BE2C (cell line): ENCODE measurements at places on chromosomes 7 and 10.

DNA sequence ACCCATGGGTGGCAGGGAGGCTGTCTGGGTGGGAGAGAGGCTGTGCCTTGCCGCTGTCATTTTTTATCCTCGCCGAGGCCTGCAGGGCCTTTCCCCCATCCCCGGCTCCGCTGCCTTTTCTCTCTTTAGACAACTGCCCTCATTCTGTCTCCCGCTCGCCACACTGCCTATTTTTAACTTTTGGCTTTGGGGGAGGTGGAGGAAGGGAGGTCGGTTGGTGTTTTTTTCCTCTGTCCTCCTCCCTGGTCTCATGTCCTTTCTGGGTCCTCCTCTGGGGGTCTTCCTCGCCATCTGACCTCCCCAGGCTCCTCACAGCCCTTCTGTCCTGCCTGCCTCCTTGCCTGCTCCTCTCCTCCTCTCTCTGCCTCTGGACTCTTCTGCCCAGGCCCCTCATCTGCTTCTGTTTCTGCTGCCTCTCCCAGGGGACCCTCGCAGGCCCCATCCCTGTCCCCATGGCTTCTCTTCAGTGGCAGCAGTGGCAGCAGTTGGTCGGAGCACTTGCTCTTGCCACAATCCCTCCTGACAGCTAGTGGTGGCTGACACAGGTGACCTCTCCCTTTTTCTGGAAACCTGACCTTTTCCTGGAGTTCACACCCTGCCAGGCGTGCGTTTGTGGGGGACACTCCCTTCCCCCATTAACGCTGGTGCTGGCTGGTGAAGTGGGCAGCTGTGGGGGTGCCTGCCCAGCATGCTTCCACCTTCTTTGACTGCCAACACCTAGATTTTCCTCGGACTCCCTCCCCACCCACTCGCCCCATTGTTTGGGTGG lies 19.5 kb upstream of the PCBD1 start:
- peak; percentile 73 for DNase-seq

- peak; percentile 45 for DNase-seq
Measured at GRCh38 chr10:14838582-14839304, 637 bp downstream of the HSPA14 start.

GRCh38 chr10:77230194-77230593 lies 407.4 kb downstream of the KCNMA1 start:
- no peak for DNase-seq

GRCh38 chr10:83880252-83880791 lies 259.0 kb upstream of the GHITM start:
- no peak for DNase-seq

DNA sequence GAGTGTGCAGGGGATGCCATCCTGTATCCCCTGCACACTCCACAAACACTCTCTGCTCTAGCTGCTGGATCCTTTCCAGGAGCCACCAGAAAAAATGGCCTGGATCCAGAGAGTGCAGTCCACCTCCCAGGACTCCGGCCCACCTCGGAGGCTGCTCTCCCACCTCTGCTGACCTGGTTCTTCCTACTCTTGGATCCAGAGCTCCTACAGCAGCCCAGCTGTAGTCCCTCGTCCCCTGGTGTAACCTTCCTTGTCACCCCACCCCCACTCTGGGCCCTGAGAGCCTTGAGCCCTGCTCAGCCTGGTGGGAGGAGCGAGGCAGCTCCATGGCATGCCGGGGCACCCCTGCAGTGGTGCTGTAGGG lies 54.4 kb downstream of the GOLGA7B start:
- DNase-seq: no peak

- no peak for DNase-seq
Measured at GRCh38 chr7:2307690-2308107, 6.5 kb downstream of the SNX8 start.

GRCh38 chr7:115410972-115411686 lies 489.2 kb downstream of the MDFIC start:
- no peak for DNase-seq

DNA sequence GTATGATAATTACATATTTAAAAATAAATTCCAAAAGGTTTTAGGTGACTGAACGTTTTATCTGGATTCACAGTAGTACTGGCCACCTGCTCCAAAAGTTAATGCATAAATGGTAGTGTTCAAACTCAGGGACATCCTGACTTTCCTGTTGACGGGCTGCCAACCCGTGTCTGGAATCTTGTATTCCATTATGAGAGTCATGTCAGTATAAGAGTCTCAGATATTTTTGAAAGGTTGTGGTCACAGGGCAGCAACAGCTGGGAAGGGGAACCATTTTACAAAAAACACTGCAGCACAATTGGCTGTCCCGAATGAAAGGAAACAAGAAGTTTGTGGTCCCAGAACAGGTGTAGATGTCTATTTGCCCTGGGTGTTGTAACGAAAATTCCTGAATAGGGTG lies 2.8 kb downstream of the TDRD1 start:
- DNase-seq: no peak

GRCh38 chr10:8159341-8160165 lies 105.1 kb downstream of the GATA3 start:
- no peak for DNase-seq

DNA sequence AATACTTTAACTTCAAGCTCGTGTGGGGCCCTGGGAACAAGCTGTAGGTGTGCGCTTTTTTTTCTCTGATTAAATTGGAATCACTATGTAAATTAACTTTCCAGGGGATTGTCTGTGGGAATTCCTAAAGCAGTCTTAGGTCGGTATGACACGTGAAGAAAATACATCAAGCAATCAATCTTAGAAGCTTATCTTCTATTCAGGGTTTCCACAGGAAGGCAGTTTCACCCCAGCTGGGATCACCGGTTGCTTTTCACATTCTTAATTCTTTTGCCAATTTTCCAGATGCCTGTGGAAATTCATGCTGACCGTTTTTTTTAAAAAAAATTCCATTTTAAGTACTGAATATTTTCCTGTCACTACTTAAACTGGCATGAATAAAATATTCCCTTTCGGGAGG lies 41.9 kb downstream of the CAMK1D start:
- no peak for DNase-seq

GRCh38 chr10:129532838-129533237 lies 65.8 kb downstream of the MGMT start:
- no peak for DNase-seq

- DNase-seq: no peak
Measured at GRCh38 chr10:107418085-107418806, 253.7 kb upstream of the SORCS1 start.

GRCh38 chr10:106278383-106278782 lies 886.1 kb downstream of the SORCS1 start:
- no peak for DNase-seq

DNA sequence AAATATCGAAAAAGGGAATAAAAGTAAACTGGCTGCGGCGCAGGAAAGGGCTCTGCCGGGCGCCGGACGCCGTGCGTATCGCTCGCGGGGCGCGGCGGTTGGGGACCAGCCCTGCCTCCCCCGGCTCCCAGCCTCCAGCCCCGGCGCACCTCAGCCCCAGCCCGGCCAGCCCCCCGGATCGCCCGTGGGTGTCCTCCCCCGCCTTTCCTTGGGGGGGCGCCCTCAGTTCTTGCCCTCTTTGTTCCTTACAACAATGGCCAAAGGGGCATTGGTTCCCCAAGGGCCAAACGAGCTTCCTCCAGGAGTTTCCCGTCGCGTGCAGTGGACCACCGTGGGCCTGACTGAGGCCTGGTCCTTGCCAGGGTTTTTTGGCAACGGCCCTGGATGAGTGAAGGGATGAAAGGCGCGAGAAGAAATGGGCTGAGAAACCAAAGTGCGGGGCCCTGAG lies 1.2 kb downstream of the MACROH2A2 start:
- peak; percentile 32 for DNase-seq

- no peak for DNase-seq
Measured at GRCh38 chr10:63324495-63324854, 141.3 kb downstream of the JMJD1C start.

- no peak for DNase-seq
Measured at GRCh38 chr10:124344931-124345330, 73.8 kb downstream of the OAT start.

DNA sequence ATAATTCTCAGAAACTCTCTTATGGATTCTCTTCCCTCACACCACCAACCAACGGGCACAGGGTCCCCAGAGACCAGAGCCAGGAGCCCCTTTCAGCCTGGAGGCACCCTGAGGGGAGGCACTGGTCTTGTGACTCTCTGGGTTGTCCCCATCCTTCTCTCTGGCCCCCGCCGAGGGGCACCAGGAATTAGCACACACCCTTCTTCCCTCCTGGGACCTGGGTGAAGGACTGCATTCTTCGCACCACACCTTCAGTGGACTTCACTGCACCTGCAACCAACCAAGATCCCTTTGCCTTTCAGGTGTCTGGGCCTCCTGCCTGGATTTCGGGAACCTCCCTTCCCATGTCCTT lies 22.1 kb downstream of the PLAC9 start:
- DNase-seq: no peak

DNA sequence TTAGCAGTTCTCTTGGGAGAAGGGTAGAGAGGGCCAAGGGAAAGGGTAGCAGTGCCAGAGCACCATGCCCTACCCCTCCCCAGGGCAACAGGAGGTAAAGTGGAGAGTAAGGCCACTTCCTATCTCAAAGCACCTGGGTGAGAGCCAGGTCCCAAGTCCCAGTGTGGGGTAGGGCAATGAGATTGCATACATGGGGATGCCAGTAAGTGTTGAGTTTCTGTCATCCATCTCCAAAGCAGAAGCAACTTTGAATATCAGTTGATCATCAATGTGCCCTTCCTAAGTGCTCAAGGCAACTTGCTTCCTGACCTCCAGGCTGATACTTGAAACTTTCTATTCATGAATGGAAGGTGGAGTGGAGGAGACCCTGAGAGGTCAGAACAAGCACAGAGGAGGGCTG lies 2.2 kb upstream of the CAMK2G start:
- no peak for DNase-seq

DNA sequence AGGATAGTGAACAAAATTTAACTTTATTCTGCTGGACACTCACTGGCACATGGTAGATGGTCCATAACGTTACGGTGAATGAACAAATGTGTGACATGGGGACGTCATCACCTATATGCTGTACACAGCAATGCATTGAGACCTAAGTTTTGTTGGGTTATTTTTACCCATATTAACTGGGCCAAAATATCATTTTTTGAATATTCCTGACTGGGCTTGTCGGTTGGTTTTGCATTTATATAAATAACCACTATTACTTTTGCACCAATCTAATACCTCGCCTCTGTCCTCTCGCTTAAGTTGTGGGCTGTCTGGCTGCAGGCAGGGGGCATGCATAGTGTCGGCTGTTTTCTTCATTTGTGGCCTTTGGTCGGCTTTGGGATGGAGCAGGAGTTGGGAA lies 161.7 kb downstream of the USP6NL start:
- DNase-seq: no peak

DNA sequence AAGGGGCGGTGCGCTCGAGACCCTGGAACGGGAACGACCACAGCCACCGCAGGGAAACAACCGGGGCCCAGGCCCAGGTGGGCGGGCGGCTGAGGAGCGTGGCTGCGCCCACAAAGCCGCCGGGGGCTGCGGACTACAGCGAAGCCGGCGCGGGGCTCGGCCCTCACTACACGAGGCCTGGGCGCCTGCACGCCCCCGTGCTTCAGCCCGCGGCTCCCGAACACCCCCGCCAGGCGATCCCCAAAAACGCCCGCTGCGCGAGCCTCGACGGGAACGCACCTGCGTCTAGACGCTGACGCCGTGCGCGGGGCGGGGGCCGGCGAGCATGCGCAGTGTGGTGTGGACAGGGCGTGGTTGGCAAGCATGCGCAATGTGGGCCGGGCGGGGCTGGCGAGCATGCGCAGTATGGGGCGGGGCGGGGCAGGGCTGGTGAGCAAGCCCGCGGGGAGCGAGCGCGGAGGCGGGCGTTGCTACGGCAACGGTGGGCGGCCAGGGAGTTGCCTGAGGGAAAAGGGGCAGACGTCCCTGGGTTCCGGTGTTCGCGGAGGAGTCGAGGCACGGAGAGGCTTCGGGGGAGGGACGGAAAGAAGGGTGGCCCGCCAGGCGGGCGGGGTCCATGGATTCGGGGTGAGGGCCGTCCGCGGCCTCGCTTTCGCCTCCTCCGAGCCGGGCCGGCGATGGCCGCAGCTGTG lies at the start of gene RNF32:
Gene RNF32 (plus strand): TSS at position 518 of the 692 bp plus-strand sequence. CDS start 3,104 bp downstream, outside the sequence.
- peak; percentile 98 for DNase-seq

DNA sequence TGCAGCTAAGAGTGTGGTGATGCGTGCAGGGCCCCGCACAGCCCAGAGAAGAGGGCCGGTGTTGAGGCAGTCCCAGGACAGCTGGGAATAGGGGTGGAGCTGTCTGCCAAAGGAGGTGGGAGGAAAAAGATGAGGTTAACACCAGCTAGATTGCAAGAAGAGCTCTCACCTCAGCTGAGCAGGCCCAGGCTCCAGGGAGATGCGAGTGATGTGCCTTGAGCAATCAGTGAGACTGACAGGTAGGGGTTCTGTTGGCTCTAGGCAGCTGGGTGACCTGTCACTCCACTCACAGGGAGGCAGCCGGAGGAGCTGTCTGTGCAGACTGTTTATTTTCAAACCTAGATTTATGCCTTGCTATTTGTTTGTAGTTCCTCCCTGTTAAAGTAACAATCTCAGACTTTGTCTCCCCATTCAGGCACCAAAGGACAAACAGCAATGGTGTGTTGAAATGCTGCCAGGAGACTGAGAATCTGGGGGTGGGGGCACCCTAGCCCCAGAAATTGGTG lies 205.1 kb upstream of the CXCL12 start:
- no peak for DNase-seq

- DNase-seq: no peak
Measured at GRCh38 chr7:92849322-92849721, 12.9 kb upstream of the CDK6 start.

GRCh38 chr10:25842146-25842545 lies 91.9 kb upstream of the MYO3A start:
- DNase-seq: no peak
